ENCODE measurements at places on chromosomes 5 and 9.

GRCh38 chr5:170785416-170785815 lies 1.9 kb downstream of the GABRP start:
- no peak for DNase-seq

DNA sequence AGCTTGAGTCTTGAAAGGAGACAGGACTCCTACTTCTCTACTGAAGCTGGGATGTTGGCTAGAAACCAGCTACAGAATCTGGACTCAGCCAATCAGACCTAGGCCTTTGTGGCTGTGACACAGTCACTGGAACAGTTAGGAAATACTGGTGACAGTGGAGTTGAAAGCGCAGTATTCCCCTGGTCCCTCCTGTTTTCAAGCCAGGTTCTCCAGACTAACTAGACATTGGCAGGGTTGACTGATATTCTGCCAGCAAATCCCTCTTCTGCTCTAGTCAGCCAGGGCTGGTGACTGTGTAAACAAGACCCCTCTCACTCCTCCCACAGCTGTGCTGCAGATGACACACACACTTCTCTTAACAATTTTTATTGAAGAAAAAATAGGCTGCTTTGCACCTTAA lies 8.7 kb downstream of the SHROOM1 start:
- DNase-seq, result no peak

GRCh38 chr9:110615498-110615897 lies 36.0 kb upstream of the SVEP1 start:
- no peak for DNase-seq

GRCh38 chr5:109177227-109177626 lies 232.5 kb downstream of the PJA2 start:
- DNase-seq, result no peak

DNA sequence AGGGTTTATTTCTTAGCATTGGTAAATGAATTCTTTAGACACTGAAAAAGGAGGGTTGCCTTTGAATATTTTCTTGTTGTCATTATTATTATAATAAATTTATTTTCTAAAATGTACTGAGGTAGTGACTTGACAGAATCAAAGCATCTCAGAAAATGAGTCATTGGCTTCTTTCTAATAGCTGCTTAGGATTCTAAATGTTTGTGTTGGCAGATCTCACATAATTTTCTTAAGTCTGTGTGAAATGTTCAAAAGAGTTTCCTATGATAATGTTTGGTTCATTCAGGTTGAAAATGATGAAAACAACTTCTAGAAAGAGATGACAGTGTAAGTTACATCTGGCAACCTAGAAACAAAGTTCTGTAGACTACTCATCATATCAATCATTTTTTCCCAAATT lies 69.7 kb downstream of the SH3GL2 start:
- no peak for DNase-seq

- no peak for DNase-seq
Measured at GRCh38 chr5:145588113-145588512, 247.0 kb downstream of the PRELID2 start.

DNA sequence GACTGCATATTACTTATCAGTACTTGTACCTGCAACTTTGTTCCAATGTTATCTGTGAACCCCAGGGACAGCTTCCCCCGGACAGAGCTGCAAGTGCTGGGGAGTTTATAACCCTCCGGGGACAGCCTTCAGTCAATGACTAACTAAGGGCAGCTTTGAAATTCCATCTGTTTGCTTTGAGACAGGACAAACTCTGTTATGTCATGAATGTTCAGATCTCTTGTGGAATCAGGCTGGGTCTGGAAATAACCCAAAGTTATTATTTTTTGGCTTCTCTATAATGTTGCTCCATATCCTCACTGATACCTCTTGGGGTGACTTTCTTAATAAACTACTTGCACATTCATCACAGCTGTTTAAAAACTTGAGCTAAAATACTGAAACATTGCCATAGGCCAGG lies 617.5 kb upstream of the TLE4 start:
- peak; percentile 60 for DNase-seq

- DNase-seq, result no peak
Measured at GRCh38 chr9:105510024-105510423, 47.9 kb upstream of the FKTN start.

DNA sequence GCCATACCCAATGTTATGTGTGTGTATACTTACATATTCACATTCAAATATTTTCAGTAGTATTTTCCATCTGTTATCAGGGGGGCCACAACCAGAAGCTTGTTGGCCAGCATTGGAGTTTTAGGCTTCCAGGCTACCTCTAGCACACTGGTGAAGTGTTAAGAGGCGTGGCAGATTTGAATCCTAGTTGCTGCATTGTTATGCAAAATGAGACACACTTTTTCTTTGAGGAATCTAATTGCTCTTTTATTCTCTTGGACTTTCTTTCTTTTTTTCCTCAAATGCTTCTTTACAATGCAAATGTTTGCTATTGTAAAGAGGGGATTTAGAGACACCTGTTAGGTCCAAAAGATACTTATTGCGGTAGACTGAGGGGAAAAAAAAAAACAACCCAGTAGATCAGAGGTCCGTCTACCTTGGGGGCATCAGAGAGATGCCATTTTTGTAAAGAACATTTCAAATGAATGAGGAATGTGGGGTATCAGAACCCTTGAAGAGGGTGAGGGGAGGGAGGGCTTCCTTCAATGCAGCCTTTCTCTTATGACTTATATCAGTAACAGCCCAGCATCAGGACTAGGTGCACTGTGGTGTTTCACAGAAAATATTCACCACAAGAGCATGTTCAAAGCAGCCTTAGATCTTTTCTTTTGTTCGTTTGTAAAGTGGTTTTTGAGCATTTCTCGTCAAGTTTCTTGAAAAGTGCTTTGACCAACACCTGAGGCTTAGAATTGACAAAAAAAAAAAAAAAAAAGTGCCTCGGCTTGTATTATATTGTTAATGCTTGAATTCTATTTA lies 3.8 kb downstream of the SMARCA2 start:
- no peak for DNase-seq

GRCh38 chr9:13597427-13597826 lies 317.9 kb upstream of the MPDZ start:
- no peak for DNase-seq

DNA sequence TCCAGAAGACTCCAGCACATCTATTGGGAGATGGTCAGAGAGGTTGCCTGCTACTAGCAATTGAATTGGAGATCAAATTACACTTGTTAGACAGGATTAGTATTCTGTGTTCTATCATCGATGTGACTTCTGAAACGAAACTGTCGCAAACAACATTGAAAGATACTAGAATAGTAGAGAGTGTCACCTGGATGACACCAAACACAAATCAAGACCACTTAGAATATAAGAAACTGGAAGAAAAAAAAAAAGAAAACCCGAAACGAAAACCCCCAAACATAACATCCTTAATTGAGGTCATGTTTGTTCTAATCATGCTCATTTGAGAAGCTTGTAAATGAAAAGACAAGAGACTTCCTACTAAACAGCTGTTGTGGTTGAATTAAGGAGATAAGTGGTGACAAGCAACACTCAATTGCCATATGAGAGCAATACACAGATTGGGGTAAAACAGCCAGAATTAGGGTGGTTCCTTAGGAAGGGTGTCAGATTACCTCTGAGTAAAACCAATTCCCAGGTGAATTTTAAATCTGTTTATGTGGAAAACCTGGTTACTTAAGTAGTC lies 97.6 kb downstream of the BASP1 start:
- DNase-seq, result no peak

GRCh38 chr9:86718388-86719049 lies 228.8 kb downstream of the GAS1 start:
- DNase-seq, result no peak

DNA sequence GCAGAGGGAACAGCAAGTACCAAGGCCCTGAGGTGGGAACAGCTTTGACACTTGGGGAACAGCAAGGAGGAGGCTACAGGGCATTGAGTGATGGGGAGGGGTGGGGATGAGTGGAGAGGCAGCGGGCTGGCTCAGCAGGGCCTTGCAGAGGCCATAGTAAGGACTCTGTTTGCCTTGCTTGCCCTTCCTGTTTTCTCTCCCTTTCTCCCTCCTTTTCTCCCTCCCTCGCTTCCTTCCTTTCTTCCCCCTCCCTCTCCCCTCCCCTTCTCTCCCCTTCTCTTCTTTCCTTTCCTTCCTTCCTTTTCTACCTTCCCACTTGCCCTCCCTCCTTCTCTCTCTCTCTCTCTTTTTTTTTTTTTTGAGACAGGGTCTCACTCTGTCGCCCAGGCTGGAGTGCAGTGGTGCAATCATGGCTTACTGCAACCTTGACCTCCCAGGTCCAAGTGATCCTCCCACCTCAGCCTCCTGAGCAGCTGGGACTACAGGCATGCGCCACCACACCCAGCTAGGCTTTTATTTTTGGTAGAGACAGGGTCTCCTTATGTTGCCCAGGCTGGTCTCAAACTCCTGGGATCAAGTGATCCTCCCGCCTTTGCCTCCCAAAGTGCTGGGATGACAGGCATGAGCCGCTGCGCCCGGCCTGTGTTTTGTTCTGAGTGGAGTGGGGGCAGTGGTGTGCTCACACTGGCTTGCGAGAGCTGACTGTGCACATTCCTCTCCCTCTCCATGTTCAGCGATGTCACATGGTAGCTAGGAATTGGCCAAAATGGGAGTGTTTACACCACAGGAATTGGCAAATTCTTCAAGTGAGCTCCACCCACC lies 17.1 kb downstream of the IER5L start:
- DNase-seq, result no peak

DNA sequence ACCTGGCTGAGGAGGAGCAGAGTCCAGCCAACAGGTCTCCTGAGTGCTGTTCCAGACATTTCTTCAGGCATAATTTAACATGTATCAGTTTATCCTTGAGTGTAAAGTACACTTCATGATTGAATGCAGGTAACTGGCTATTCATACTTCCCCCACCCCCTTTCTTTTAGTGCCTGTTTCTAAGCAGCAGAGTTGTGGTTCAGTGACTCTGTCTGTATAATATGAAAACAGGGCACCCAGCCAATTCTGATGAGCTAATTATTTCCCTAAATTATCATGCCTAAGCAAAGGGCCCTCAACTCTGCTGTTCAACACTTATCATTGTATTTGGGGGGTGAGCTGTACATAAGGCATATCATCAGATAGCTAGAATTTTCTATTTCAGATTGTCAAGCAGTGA lies 51.9 kb upstream of the ZSWIM6 start:
- DNase-seq, result no peak

- DNase-seq, result no peak
Measured at GRCh38 chr5:31194892-31195555, 1.5 kb downstream of the CDH6 start.

DNA sequence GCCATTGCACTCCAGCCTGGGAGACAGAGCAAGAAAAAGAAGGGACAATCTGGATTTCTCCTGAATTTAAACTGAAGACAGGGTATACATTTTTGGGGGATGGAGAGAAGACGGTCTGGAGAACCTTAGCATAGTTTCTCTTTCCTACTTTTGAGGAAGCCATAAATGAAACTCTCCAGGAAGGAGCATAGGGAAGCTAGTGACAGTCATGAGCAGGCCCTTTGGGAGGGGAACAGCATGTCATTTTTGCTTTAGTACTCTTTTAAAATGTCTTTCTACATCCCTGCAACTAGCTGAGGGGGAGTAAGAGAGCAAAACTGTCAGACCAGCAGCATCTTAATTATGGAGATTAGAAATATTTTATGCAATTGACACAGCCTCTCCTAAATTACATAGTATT lies 8.2 kb upstream of the SLC44A1 start:
- DNase-seq, result no peak

DNA sequence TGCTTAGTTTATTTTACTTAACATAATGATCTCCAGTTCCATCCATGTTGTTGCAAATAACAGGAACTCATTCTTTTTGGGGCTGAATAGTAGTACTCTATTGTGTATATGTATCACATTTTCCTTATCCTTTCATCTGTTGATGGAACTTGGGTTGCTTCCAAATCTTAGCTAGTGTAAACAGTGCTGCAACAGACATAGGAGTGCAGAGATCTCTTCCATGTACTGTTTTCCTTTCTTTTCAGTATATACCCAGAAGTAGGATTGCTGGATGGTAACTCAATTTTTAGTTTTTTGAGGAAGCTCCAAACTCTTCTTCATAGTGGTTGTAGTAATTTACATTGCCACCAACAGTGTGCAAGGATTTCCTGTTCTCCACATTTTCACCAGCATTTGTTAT lies 138.8 kb upstream of the POC5 start:
- no peak for DNase-seq

DNA sequence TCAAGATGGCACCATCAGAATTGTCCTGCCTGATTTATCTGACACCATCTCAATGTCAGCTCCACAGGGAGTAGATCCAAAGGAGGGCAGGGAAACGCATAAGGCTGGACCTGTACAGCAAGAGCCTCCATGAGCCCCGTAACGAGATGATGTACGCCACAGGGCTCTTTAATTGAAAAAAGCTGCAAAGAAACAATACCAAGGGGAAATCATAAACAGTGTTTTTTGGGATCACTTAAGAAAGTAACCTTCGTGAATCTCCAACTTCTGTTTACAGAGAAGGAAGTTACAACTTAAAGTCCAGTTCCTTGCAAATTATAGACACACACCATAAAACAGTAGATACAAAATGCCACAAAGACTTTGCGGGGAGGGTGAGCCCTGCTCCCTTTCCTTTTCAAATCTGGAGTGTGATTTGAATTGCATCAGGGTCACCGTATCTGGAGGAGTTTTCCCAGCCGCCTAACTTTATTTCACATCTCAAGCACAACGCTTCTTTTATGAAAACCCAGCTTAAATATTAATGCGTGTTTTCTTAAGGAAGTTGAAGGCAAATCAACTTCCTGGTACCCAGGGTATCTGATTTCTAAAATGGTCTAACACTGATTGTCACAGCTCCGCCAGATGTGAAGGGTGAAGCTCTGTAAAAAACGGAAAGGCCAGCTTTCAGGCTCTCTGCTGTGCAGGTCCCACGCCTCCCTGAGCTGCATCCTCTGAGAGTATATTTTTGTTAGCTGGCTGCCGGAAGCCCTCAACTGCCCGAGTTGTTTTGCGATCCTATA lies 88.9 kb downstream of the EBF1 start:
- DNase-seq, result no peak

GRCh38 chr5:178786417-178786816 lies 56.0 kb upstream of the ZNF354A start:
- DNase-seq, result no peak

- DNase-seq, result peak; percentile 89
Measured at GRCh38 chr5:67283275-67283987, 86.8 kb upstream of the CD180 start.

GRCh38 chr9:27520986-27521385 lies 3.1 kb upstream of the IFNK start:
- DNase-seq, result no peak

DNA sequence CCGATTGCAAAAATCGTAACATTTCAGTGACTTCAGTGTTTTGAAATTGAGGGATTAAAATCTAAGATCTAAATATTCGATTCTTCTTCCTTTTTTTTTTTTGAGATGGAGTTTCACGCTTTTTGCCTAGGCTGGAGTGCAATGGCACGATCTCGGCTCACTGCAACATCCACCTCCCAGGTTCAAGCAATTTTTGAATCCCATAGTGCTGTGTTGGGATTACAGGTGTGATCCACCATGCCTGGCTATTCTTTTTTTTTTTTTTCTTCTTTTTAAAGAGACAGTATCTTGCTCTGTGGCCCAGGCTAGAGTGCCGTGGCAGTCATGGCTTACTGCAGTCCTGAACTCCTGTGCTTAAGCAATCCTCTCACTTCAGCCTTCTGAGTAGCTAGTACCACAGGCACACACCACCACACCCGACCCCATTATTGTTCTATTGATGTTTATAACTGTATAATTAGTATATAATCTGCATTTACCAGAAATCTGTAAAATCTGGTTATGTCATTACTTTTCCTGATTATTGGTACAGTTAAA lies 42.7 kb downstream of the NSD1 start:
- no peak for DNase-seq

- no peak for DNase-seq
Measured at GRCh38 chr9:87022178-87022577, 74.9 kb upstream of the GAS1 start.

- no peak for DNase-seq
Measured at GRCh38 chr5:130138406-130139045, 234.3 kb downstream of the CHSY3 start.

- DNase-seq, result no peak
Measured at GRCh38 chr9:111949919-111950318, 53.3 kb downstream of the UGCG start.

Measured in esophagus muscularis mucosa (tissue), 4 donors.